Activated CD4-positive, alpha-beta T cell treated with anti-CD3 and anti-CD28 coated beads, Interleukin-2, amount 50 U/mL, for 1 hour (primary cell): ENCODE measurements at places on chromosomes 2 and 18.

DNA sequence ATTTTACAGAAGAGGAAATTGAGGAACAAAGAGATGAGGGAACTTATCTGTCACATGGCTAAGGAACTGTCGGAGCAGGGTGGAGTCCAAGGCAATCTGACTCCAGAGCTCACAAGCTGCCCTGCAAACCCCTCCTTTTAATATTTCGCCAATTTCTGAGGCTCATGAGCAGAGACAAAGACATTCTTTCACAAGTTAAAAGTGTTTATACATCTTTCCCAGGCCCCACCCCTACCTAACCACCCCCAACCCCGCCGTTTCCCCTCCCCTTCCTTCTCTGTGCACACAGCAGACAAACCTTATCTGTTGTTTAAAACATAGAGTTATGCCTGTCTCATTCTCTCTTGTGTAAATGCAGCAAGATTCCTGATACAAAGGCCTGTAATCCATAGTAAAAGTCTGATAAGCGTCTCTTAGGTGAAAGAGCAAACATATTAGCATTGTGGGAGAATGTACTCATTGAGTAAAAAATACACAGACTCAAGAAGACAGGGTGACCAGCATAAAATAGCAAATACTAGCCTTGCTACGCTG, 44.3 kb downstream of the EPHA4 start:
- DNase-seq, result peak; percentile 52

- DNase-seq, result no peak
These were observed 144.4 kb upstream of the FBXO11 start for GRCh38 chr2:48050711-48051110.

- no peak for DNase-seq
These were observed 54.0 kb downstream of the EMILIN2 start for GRCh38 chr18:2900684-2901422.

DNA sequence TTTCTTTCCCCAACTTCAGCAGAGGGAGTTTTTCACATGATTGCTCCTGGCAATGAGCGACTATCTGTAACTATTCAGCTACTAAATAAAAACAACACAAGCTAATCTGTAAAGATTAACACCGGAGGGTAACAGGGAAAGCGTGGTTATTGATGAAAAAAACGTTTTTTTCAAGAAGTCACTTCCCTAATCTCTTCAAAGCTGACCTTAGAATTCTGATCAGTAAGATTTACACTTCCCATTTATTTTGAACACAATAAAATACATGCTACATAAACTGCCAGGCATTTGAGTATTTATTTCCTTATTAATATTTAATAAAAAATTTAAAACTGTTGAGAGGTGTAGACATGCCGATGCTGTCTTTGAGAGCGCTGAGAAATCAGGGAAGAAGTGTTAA, 207.4 kb upstream of the HDAC4 start:
- DNase-seq, result no peak

GRCh38 chr2:216911008-216911407, 51.1 kb upstream of the TNP1 start:
- no peak for DNase-seq

GRCh38 chr2:53668624-53669026, 99.0 kb upstream of the CHAC2 start:
- no peak for DNase-seq

GRCh38 chr18:408367-408766, 92.1 kb downstream of the COLEC12 start:
- no peak for DNase-seq

- DNase-seq, result no peak
These were observed 109.1 kb upstream of the OTOS start for GRCh38 chr2:240249423-240250149.

DNA sequence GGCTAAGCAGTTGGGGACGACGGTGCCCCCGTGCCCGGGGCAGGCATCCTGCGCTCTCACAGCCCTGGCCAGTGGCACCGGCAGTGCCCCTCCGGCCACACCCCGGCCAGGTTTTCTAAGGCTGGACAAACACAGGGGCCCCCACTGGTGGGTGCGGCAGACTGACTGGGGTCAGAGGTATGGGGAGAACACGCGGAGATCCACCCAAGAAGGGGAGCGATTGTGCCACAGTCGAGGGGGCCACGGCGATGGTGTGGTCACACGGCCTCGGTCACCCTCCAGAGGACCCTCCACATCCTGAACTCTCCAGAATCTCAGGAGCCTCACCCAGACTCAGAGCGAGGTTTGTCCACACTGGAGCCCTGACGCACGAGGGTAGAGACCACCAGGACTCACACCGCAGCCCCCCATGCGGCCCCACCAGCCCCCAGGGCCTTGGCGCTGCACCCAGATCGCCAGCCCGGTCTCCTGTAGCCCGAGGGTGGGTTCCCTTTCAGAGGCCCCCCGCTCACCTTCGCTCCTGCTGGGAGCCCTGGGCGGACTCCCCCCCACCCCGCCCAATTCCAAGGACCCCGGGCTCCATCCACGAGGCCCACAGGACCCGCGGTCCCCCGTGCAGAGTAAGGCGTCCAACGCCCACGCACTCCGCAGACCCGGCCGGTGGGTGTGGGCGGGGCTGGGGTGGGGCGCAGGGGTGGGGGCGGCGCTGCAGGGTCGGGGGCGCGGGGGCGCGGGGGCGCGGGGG, 15.2 kb downstream of the PDCD1 start:
- DNase-seq, result no peak
